ENCODE measurements at places on chromosomes 5 and 9.

GRCh38 chr5:139861021-139861888 lies 65.6 kb downstream of the PSD2 start:
- DNase-seq = no peak

GRCh38 chr5:88394536-88395175 lies 126.0 kb upstream of the TMEM161B start:
- DNase-seq = no peak

- peak; percentile 66 for DNase-seq
Observed at GRCh38 chr9:134641173-134641989, at the start of gene COL5A1. Gene COL5A1 (plus strand): TSS chr9:134641803. CDS start chr9:134642188, 385 bp downstream.

DNA sequence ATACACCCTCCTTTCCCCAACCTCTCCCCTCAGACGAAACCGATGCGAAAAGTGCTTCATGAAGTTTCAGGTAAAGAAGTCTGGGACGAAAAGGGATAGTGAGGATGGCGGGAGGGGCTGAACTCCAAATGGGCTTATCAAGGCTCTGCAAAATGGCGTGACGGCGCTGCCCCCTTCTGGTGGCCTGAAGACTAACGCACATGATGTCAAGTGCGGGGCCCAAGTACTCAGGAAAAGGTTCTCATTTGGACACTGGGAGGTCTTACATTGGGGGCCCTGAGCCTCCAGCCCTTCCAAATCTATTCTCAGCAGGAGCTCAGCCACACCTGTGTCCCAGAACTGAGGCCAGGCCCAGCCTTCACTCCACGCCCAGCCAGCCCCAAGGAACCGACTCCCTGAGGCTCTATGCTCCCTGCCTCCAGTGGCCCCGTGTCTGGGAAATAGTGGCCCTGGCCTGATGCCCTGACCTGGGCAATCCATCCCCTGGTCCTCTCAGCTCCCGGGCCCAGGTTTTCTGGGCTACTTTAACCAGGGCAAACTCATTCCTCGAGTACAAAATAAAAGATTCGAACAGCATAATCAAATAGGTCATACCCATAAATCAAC lies 119.9 kb downstream of the KCNIP1 start:
- DNase-seq = peak; percentile 69

DNA sequence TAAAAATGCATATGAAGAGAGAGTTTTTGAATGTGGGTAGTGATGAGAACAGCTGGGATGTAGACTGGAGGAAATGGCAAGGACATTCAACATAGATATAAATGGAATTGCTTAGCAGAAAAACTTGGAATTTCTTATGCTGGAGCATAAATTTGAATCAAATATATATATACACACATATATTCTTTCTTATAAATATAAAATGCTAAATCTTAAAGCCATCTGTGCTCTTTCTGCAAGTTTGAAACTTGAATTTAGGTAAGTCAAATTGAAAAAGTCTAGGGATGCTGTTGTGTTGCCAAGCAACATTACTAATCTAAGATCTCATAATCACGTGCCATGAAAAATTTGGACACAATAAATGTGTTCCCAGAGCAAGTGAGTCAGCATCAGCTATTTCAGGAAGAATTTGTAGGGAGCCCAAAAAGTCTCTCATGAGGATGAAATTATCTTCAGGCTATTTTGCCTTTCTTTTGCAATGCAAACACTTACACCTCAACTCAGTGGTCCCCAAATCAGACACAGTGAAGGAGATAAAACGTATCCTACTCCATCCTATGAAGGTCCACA lies 58.4 kb upstream of the ALDH1A1 start:
- DNase-seq = no peak

DNA sequence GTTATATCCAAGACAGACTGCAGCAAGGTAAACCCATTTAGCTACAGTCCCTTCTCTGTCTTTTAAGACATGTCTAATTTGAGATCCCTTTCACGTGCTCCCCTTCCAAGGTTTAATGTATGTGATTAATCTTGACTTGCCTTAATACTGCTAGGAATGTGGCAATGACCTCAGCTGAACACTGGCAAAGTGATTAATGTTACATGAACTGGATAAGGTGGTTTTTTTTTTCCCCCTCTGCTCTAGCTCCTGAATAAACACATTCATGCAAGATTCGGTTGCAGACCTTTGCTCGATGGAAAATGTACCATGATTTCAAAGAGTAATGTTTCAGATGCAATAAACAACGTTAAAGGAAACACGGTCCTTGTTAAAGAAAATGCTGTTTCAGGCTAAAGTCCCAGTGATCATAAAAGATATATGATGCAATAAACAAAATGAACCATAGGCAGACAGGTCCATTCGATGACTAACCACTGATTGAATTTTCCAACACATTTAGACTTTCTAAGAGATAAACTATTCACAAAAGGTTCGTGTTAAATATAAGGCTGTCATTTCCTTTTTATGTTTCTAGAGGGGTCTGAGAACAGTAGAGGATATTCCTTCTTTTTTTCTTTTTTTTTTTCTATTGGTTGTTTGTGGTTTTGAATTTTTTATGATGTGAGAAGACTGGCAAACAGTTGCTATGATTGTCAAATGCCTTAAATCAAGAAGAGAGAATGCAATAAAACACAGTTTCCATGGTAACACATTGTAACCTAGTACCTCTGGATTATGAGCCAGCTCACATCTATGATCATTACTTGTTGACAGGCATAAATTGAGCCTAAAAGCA lies 44.7 kb upstream of the ZNF608 start:
- no peak for DNase-seq

DNA sequence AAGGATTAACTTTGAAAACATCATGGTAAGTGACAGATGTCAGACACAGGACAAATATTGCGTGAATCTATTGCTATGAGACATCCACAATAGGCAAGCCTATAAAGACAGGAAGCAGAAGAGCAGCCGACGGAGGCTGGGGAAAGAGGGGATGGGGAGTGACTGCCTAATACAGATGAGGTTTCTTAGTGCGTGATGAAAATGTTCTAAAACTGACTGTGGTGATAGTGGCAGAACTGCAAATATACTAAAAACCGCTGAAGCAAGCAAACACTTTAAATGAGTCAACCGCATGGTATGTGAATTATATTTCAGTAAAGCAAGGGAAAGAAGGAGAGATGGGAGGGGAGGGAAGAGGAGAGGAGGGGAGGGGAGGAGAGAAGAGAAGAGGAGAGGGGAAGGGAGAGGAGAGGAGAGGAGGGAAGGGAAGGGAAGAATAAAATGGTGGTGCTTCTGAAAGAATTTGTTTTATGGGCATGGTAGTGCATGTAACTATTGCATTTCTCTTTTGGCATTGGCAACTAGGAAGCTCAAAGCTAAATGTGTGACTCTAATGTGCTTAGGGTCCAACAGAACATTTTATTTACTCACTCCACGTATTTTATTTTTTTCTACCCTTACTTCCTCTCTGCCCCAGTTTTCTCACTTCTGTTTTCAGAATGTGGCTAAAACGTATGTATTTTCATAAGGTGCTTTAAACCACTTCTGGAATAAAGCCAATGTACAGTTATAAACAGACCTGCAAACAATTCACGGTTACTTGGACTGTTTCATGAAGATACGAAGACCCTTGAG lies 21.3 kb downstream of the AKNA start:
- DNase-seq = peak; percentile 80

- no peak for DNase-seq
Observed at GRCh38 chr5:662751-663435, 30.3 kb downstream of the TPPP start.

DNA sequence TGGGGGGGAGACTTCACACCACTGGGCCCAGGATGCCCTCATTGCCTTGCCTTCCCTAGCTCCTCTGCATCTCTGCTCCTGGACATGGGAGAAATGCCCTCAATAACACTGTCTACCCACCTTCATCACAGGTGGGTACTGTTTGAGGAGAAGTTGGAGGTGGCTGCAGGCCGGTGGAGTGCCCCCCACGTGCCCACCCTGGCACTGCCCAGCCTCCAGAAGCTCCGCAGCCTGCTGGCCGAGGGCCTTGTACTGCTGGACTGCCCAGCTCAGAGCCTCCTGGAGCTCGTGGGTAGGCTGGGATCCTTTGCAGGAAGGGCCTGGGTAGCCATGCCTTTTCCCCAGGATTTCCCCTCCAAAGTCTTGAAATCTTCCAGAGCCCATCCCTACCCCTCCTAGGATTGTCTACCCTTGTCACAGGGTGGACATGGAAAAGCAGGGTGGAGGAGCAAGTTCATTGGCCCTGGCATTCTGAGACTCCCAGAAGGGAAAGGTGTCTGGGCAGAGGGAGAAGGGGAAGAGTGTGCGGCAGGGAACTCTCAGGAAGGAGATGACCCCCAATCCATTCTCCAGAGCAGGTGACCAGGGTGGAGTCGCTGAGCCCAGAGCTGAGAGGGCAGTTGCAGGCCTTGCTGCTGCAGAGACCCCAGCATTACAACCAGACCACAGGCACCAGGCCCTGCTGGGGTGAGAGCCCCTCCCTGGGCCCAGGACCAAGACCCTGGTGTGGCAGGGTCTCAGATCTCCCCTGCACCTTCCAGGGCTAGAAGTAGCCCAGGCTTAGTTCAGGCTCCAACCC lies 886 bp downstream of the SLC4A9 start:
- no peak for DNase-seq

- peak; percentile 45 for DNase-seq
Observed at GRCh38 chr9:19788152-19788551, 685 bp downstream of the SLC24A2 start.

DNA sequence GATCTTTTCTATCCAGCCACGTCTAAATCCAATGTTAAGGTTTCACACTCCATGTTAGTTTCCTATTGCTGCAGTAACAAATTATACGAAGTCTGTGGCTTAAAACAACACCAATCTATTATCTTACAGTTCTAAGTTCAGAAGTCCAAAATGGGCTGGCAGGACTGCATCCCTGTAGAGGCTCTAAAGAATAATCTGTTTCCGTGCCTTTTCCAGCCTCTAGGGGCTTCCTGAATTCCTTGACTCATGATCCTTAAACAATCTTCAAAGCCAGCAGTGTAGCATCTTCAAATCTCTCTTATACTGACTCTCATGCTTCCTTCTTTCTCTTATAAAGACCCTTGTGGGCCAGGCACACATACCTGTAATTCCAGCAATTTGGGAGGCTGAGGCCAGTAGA lies 6.8 kb downstream of the PLGRKT start:
- DNase-seq = peak; percentile 46

GRCh38 chr9:94865582-94866452 lies 139.3 kb downstream of the AOPEP start:
- DNase-seq = no peak

GRCh38 chr9:4741365-4742089 lies 525 bp upstream of the AK3 start:
- DNase-seq = no peak

DNA sequence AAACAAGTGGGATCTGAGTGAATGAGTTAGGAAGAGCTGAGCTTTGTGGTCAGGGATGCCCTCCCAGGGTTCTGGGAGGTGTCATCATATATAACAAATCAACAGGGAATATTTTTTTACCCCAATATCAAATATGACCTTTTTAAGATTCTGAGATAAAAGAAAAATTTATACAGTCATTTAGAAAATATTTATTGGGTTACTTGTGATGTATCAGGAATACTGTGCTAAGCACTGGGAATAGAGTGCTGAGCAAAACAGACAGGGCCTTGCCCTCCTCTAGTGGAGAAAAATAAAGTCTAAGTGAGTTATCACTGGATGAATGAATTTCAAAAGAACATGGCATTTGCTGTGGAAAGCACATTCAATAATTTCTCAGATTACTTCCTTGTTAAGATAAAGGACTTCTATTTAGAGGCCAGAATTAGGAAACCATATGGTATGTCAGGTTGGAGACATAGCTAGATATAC lies 102.9 kb downstream of the BOD1 start:
- DNase-seq = no peak
